ELF-1 (cell line): ENCODE measurements at places on chromosomes 4 and X.

DNA sequence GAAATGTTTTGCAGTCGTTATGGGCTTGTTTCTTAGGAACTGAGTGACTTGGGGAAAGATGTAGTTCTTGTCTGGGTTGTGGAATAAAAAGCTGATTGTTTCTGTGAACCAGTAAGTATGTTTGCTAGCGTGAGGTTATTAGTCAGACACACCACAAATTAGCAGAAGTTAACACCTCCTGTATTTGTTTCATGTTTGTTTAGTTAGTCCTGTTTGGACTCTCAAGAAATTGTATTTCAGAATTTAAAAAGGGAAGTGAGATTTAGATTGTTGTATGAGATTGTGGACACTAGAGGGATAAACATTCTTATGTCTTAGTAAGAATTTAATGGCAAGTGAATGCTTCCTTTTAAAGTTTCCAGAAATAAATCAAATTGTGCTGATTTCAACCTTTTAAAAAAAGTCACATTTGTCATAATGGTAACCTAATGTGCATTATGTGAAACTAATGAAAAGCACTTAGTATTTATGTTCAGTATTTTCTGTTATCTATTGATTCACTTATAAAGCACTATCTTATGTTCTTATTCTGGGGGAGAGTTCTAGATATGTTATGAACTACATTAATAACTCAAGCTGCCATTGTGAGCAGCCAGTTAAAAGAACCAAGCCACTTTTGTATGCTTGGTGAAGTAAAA is 25.6 kb downstream of the ATP10D start:
- DNase-seq, result no peak

DNA sequence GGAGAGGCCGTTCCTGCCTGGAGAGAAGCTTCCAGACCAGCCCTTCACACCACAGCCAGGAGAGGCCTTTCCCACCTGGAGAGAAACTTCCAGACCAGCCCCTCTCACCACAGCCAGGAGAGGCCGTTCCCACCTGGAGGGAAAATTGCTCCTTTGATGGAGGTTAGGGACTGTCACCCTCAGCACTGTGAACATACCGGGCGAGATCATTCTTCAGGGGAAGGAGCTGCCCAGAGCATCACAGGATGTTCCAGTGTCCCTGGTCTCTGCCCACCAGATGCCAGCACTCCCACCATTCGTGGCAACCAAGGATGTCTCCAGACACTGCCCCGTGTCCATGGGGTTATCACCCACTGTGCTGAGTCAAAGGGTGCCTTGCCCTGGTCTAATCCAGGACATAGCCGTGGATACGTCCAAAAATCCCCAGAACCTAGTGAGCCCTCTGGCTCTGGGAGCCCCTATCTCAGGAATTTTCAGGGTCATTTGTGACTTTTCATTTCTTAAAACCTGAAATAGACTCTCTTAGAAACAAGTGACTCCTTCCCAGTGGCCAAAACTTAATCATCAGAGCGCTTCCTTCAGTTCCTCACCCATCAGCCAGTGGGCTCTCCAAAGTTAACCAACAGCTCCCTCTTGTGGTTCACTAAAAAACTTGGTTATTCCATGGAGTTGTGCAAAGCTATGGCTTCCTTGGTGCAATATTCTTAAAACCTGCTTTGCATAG is 80.2 kb downstream of the CRMP1 start:
- DNase-seq, result peak; percentile 52

DNA sequence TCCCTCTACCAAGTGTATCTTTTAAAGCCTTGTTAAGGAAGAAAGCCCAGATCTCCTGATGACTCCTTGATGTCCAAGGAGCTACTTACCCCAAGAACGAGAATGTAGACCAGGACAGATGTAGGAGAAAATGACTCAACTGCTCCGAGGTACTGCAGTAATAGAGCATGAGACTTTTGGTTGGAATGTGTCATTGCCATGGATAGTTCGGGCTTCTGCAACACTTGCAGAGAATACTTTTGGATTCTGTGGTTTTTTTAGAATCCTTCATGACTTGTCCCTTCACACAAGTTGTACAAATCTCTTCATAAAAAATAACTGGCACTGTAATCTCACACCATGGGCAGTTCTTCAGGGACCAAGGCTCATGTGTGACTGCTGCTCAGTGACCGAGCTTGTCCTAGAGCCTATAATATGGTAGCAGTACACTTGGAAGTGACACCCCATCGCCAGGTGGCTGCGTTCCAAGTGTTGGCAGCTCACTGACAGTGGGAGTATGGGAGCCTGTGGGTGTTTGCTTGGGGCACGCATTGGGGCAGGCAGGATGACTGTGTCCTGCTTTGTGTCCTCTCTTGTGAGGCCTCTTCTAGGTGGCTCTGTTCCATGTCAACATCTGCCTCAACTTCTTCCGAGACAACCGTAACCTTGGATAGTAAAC is 87.9 kb upstream of the WDR1 start:
- DNase-seq, result no peak

DNA sequence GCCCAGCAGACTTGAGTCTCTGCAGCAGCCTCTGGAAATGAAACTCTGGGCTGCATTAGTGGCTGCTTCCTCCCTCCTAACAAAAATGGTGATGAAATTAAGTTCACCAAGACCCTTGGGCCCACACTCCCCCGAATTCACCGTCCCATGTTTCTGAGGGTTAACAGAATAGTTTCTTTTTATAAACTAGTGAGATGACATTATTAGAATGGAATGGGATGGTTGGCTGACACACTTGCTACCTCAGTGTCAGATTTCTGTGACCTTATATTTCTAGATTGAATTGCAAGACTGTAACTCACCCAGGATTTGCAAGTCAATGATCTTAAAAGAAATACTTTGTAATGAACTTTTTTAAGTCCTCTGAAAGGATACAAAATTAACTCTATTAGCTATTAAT is 127.1 kb downstream of the SHROOM3 start:
- no peak for DNase-seq

DNA sequence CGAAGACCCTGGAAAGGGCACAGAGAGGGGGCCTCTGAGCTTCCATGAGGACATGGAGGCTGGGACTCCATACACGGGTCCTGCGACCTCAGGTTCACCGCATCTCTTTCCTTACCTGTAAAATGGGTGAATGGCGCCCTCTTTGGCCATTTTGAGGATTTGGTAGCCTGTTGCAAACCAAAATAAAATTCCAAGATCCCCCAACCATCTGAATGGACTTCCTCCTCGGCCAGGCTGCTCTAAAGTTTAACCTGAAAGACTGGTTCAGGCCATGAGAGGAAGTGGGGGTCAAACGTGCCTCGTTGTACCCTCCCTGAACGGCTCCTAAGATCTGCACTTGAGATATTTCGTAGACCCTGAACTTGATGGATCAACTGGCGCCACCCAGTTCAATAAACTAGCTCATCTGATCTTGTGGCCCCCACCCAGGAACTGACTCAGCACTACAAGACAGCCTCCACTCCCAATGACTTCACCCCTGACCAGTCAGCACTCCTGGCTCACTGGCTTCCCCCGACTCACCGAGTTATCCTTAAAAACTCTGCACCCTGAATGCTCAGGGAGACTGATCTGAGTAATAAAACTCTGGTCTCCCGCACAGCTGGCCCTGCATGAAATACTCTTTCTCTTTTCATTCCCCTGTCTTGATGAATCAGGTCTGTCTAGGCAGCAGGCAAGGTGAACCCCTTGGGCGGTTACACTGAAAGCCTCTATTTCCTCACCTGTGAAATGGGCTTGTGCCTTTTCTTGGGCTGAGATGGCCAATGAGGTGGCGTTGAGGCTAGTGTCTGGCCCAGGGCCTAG is 32.9 kb upstream of the GPR78 start:
- DNase-seq, result peak; percentile 84

DNA sequence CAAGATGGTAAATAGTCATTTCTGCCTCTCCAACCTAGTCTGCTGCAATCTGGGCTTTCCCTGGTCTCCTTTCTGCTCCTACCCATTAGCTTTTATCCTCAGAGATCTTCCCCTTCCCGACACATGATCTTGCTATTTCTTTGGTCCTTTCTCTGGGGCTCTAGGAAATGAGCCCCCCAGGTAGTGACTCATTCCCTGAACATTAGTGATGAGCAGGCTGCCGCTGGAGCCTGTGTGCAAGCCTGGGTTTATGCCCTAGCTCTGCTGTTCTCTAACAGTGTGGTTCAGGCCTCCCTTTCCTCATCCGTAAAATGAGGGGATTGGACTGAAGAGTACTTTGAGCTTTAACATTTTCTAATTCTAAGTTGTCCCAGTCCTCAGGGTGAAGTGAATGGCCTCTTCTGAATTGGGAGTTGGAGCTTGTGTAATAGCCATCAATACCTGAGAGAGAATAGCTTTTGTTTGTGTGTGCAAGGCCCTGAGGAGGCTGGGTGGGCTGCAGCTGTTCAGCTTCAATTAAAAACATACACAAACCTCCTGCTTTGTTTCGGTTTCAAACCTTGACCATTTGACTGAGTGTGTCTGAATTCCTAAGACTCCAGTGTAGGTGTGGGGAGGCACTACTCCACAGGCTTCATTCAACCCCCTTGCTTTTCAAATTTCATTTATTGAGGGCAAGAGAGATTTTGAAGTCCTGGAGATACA is 115.6 kb upstream of the SCML1 start:
- no peak for DNase-seq
